Effector memory CD8-positive, alpha-beta T cell (primary cell): ENCODE measurements at places on chromosomes 12 and 14.
A peak's percentile ranks its signal among the peaks of the same experiment; 100 is the strongest.

DNA sequence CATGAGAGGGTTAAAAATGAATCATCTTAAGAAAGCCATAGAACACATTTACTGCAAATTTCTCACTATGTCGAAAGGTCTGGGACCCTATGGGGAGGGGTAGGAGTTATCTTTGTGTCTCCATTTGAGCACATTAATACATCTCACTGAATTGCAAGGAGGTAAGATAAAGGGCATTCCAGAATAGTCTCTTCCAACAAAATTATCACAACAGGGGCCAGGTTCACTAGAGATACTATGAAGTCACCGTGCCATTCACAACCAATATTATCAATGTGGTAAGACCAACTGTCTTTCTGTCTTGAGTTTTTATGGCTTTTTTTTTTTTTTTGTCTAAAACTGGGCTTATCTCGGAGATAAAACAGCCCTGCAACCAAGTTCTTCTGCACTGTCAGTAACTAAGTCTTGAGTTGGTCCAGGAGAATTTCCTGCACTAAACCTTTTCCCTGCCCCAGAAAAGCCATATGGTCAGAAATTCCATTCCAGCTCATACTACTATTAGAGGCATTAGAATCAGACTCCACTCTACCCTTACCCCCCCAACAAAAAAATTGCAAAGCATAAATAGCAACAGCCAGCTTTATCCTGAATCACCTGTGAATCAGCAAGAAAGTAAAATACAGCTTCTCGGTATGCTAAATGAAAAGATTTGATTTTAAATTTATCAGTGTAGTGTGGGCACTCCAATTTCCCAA is 79.7 kb downstream of the PTPRR start:
- no peaks in the 10 kb centered on the region for H3K4me1 ChIP-seq
- H3K27ac ChIP-seq: no peak overlapping the region
- H3K36me3 ChIP-seq: no peaks in the 10 kb centered on the region
- no peak overlapping the region for H3K4me3 ChIP-seq
- no peaks in the 10 kb centered on the region for H3K27me3 ChIP-seq

- H3K36me3 ChIP-seq: peaks cover 3% of the 10 kb centered on the region
- H3K4me1 ChIP-seq: peaks cover 18% of the 10 kb centered on the region
- no peak for DNase-seq
- H3K4me3 ChIP-seq: peak overlapping the region; percentile 32
Measured at GRCh38 chr12:11958221-11959091, 112.3 kb upstream of the BCL2L14 start.

- H3K4me3 ChIP-seq: no peak overlapping the region
- no peak for DNase-seq
- H3K36me3 ChIP-seq: no peaks in the 10 kb centered on the region
- no peak overlapping the region for H3K27ac ChIP-seq
Measured at GRCh38 chr14:98573082-98573481, 698.9 kb downstream of the BCL11B start.

- no peaks in the 10 kb centered on the region for H3K27me3 ChIP-seq
- no peak overlapping the region for H3K27ac ChIP-seq
- DNase-seq: no peak
- no peak overlapping the region for H3K4me3 ChIP-seq
Measured at GRCh38 chr12:113361574-113362370, 3.4 kb downstream of the PLBD2 start.
